ENCODE measurements at places on chromosomes 4 and X. TPM values are rescaled to one million over a fixed set of nuclear protein-coding genes. Genes with fewer than 3 reads are reported as not detected.

- DNase-seq = no peak
Observed at GRCh38 chrX:139298437-139298836, 232.1 kb upstream of the F9 start.

DNA sequence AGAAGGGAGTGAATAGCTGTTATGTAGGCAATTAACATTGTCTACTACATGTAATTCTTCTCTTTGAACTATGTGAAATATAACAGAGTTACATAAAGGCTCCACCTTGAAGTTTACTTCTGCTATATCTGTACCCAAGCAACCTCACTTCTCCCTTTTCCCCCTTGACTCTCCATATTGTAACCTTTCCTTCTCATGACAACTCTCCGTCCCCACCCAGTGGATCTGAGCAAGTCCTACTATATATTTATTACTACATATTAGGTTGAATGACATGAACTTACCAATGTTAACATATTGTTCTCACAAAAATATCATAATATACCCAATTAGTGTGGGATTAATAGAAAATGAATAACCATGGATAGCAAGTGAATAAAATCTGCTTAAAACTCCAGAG is 93.2 kb upstream of the ATP8A1 start:
- DNase-seq = peak; percentile 1

DNA sequence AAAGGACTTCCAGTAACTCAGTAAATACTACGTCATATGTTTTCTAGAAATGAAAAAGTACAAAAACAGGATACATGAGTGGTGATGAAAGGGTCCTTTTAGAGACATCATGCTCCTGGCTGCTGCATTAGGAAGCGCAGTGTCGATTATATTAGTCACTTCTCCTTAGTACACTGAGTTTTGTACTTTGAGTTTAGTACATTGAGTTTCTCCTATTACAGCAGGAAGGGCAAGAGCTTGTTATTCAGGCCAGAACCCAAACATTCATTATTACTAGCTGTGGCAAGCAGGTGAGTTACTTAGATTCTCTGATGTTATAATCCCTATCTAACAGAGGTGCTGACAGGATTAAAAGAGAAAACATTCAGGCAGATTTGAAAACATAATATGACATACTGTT is 21.3 kb downstream of the RPGR start:
- no peak for DNase-seq

DNA sequence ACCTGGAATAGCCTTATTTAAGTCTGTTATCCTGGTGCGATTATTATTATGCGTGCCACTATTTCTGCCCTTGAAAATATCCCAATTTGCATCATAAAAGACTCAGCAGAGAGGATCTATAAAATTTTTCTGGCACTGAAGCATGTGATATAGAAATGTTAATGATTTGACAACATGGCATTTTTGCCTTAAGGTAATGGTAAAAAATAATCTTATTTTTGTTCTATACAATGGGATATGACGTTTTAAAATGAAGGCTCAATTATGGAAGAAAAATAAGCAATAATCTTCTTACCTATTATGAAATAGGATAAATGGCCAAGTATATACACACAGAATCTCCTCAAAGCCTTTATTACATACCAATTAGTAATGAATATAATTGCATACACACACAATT is 113.5 kb downstream of the PDGFC start:
- DNase-seq = no peak

- DNase-seq = no peak
Observed at GRCh38 chr4:165059386-165059785, 5.7 kb downstream of the TRIM75 start.

Gene NXF2
- not detected for total RNA-seq

Gene SAGE1
- not detected for total RNA-seq

Gene FAM9C
- total RNA-seq = not detected

All from NCI-H460 (cell line).